ENCODE measurements at places on chromosomes 3 and 15.

DNA sequence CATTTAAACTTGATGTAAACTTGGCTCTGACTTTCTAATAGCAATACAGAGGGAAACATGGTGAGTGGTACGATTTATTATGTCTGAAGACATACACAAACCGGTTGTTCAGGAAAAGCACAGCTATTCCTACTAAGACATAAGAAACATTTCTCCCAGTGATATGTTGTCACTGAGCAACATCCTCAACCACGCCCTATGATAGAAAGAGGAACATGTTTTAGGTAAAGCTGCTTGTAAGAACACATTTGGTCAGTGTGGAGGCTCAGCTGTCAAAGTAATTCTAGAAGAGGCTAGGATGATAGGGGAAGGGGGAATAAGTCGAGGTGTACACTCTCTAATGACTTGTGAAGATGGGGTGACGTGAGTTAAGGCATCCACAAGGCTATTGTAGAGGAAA lies 42.7 kb upstream of the B3GNT5 start:
- no peak for DNase-seq

GRCh38 chr3:45191924-45192417 lies 34.1 kb downstream of the TMEM158 start:
- DNase-seq: no peak

DNA sequence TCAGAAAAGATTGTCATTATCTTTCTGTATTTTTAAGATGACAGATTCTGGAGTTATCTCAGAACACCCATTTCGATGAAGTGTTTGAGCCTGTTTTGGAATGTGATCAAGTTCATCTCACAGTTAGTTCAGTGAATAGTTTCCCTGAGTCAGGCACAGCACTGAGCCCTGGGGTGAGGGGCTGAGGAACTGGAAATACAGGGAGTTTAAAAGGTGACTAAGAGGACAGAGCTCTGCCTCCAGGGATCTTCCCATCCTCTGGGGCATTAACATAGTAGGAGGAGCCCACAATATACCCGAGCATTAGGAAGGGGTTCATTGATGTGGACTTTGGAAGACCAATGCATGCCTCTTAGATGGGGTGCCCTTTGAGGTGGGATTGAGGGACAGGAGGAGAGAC lies 355.1 kb downstream of the CLSTN2 start:
- DNase-seq: peak; percentile 63

DNA sequence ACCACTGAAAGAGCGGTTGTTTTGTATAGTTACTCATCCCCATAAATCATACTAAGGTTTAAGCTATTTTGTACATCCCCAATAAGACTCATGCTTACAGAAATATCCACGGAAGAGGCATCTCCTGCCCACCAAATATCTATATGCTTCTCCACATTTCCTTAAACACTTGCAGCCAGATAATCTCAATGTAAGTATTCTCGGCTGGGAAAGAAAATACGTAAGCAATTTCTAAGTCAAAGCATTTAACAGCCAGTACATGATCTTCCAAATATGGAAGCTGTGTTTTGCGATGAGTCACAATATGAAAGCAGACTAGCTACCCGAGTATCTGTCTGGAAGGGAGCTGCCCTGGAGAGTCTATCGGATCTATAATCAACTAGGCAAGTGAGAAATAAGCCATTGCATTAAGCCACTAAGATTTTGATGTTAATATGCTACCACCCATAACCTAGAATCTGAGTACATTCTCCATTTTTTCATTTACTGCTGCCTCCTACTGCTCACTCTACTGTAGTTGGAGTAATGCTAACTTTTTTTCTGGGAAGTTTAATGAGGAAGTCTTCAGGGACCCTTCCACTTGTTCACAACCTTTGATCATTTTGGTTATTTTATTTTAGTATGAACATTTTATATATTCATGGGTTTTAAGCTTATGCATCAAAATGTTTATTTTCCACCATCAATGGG lies 26.9 kb upstream of the ZMAT3 start:
- peak; percentile 72 for DNase-seq

GRCh38 chr15:91049378-91050127 lies 27.2 kb upstream of the VPS33B start:
- DNase-seq: peak; percentile 65

DNA sequence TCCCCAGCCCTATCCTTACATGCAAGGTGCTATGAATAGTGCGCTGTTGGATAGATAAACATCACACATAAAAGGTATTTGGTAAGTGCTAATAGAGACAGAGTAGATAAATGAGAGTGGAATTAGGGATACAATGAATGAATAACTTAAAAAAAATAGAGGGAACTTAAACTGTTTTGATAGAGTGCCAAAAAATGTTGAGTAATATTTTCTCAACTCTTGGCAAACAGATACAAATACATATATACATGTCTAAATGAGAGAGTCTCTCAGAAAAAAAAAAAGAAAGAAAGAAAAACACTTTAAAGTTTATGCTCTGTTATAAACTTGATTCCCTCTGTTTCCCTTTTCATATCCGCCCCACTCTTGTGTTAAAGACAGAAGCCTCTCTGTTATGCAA lies 667.4 kb downstream of the ROBO2 start:
- DNase-seq: peak; percentile 53
